ENCODE measurements at places on chromosomes 1 and 21. TPM values are rescaled to one million over a fixed set of nuclear protein-coding genes. Genes with fewer than 3 reads are reported as not detected.

DNA sequence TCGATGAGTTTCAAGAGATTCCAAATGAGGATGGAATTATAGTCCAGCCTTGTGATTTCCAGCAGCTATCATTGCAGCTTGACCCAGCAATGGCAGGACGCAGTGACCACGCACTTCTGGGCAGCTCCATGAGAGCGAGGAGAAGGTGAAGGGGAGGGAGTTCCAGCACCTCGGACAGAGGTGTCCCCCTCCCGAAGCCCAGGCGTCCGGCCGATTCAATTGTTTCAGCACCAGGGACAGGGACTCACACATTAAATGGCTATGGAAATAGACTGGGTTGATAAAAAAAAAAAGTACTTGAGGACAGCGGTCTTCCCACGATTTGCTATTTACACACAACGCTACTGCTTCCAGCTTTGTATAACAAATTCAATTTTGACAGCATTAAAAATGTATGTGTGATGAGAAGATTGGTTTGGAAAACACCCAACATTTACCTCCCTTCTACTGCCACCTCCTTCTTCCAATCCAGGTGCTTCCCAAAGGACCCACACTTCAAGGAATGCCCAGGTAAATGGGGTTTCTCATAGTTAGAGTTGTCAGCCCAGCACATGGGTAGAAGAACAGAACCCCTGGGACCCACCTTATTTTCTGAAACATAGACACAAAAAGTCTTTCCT, 71.8 kb downstream of the DISP3 start:
- no peaks in the 10 kb centered on the region for H3K4me1 ChIP-seq
- H3K27me3 ChIP-seq, result peaks cover 4% of the 10 kb centered on the region
- H3K4me3 ChIP-seq, result no peak overlapping the region
- no peaks in the 10 kb centered on the region for H3K36me3 ChIP-seq
- no peak overlapping the region for H3K27ac ChIP-seq

- H3K27ac ChIP-seq, result peak overlapping the region; percentile 5
- DNase-seq, result no peak
- no peaks in the 10 kb centered on the region for H3K4me1 ChIP-seq
- no peak overlapping the region for H3K4me3 ChIP-seq
- H3K27me3 ChIP-seq, result no peaks in the 10 kb centered on the region
These were observed 103.0 kb downstream of the NR5A2 start for GRCh38 chr1:200130552-200130951.

DNA sequence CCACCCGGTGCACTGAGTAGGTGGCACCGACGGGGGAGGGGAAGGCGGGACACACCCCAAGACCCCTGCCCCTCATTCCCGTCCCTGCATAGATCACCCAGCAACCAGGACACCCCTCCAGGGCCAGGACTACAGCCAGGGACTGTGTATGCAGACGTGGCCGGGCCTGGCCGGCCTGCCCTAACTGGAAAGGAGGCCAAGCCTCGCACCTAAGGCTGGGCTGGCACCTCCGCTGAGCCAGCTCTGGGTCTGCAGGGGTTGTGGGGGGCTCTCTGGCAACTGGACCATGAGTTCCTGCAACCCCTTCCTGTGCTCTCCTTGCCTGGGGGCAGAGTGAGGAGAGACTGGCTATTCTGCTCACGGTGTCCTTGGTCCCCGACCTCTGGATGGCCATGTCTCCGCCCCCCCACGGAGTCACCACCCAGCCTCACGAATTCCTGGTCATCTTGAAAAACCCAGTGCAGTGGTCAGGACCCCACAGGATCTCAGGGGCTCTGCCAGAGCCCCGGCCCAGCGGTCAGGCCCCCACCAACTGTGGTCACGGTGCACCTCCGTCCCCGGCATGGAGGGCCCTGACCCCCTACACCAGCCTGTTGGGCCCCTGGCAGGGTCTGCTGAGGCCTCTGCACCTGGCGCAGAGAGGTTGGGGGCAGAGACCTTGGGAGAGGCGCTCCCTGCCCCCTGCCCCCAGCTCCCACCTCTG, 1.1 kb upstream of the FNDC10 start:
- H3K4me3 ChIP-seq, result no peak overlapping the region
- H3K27ac ChIP-seq, result no peak overlapping the region
- H3K4me1 ChIP-seq, result peaks cover 5% of the 10 kb centered on the region
- no peak for DNase-seq

- peaks cover 3% of the 10 kb centered on the region for H3K4me1 ChIP-seq
- H3K27ac ChIP-seq, result peak overlapping the region; percentile 21
- no peak overlapping the region for H3K4me3 ChIP-seq
These were observed 64.1 kb downstream of the USP24 start for GRCh38 chr1:55150880-55151588.

DNA sequence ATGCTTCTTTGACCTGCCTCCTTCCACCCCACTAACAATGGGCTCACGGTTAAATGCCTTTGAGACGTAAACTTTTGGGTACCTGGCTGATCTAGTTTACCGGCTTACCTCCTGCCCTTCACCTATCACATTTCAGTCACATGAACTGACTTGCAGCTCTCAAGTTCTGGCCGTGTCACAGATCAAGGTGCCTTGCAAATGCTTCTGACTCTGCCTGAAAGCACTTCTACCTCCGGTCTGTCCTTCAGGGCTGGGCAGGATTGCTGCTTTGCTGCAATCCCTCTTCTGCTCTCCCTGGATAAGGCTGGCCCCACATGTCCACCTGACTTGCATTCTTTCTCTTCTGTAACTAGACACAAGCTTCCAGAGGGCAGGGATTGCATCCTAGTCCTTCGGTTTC, 69.0 kb downstream of the GRIK1 start:
- H3K36me3 ChIP-seq, result no peaks in the 10 kb centered on the region
- no peak for DNase-seq
- H3K4me3 ChIP-seq, result no peak overlapping the region
- H3K27ac ChIP-seq, result no peak overlapping the region

GRCh38 chr1:146039844-146040194, 18.3 kb upstream of the HJV start:
- H3K4me3 ChIP-seq, result no peak overlapping the region
- H3K4me1 ChIP-seq, result no peaks in the 10 kb centered on the region
- no peaks in the 10 kb centered on the region for H3K36me3 ChIP-seq
- DNase-seq, result peak; percentile 10

DNA sequence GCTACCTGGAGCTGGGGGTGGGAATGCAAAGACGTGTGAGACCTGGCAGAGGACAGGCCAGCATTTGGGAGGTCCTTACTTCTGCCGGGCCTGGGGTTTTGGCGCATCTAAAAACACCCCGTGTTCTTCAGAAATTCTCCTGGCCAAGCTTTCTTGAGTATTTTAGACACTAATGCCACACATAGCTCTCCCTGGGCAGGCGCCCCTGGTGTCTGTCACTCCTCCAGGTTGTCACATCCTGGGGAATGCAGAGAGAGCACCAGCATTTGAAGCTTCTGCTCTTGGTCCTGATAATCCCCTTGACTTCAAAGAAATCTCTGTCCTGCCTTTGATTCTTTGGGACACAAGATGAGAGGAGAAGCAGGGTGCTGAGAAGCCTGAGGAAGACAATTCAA, 6.0 kb downstream of the CAPN9 start:
- no peak overlapping the region for H3K27ac ChIP-seq
- H3K4me1 ChIP-seq, result peaks cover 15% of the 10 kb centered on the region
- no peak for DNase-seq
- H3K4me3 ChIP-seq, result no peak overlapping the region
- no peaks in the 10 kb centered on the region for H3K36me3 ChIP-seq

DNA sequence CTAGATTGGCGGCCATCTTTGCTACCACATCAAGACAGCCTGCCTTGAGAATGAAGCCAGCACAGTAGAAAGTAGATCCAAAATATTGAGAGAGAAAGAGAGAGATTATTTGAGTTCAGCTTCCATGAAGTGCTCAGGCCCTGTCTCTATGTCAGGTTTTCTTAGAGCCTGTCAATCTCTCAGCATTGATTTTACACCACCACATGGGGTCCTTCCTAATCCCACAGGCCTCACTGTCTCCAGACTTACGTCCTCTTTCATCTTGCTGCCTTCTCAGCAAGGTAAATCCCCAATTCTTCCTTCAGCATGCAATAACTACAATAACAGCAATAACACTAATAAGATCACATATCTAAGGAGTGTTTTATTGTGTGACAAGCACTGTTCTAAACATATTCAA, 21.0 kb downstream of the DYNLT5 start:
- no peaks in the 10 kb centered on the region for H3K36me3 ChIP-seq
- no peak for DNase-seq
- no peaks in the 10 kb centered on the region for H3K4me1 ChIP-seq
- no peaks in the 10 kb centered on the region for H3K27me3 ChIP-seq

DNA sequence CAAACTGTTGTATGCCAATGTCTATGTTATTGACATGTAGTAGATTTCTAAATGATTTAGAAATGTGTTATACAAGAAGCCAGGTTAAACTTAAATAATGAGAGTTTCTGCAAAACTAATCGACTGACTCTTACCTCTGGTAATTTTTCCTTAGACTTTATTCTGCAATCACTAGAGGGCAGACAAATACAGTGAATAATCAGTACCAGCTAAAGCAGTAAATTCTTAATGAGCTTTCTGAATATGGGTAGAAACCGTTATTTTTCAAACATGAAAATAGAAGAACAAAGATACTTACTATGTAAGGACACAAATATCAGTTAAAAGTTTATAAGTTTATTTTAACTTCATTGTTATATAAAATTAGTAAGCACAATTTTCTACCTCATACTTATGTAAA, 97.9 kb upstream of the RGS1 start:
- no peaks in the 10 kb centered on the region for H3K4me1 ChIP-seq
- no peak overlapping the region for H3K27ac ChIP-seq
- H3K4me3 ChIP-seq, result no peak overlapping the region
- peak; percentile 28 for DNase-seq

DNA sequence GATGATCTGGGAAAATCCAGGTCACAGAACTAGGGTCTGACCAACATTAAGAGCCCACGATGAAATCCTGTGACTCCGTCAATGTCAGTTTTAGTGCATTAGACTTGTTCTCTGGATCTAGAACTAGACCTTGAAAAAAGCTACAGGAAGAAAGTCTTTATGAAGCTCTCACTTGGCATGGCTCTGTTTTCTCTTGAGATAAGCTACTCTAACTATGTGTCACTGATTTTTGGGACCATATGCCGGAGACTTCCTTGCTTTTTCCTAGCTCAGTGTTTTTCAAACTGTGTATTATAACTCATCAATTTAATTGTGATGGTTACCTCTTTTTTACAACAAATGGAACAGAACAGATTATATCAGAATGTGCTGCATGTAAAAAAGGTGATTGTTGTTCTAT, 379.7 kb upstream of the DAB1 start:
- no peak overlapping the region for H3K27ac ChIP-seq
- no peak for DNase-seq
- no peaks in the 10 kb centered on the region for H3K36me3 ChIP-seq
- no peak overlapping the region for H3K4me3 ChIP-seq
- no peaks in the 10 kb centered on the region for H3K4me1 ChIP-seq
- H3K27me3 ChIP-seq, result no peaks in the 10 kb centered on the region

DNA sequence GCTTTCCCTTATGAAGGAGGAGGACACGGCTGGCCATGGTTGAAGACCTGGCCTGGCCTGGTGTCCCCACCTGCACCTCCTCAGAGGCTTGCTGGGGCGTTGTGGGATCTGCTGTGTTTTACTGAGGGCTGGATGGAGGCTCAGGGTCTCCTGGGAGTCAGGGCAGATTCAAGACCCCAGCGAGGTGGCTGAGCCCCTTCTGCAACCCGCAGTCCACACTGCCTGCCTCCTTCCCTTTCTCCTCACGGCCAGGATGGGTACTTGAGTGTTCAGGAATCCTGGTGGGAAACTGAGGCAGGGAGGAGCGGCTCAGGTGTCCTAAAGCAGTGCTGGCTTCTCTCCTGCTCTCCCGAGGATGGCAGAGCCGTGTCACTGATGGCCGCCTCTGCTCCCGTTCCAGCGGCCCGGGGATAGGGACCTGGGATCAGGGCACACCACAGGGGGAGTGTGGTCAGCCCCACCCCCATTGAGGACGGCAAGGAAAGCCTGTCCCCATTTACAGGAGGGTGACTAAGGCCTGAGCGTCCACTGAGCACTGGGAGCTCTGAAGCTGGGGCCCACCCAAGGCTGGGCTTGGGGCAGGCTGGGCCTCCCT, 47.5 kb downstream of the TRPM2 start:
- H3K27me3 ChIP-seq, result no peaks in the 10 kb centered on the region
- H3K4me1 ChIP-seq, result no peaks in the 10 kb centered on the region
- DNase-seq, result no peak
- H3K27ac ChIP-seq, result no peak overlapping the region

DNA sequence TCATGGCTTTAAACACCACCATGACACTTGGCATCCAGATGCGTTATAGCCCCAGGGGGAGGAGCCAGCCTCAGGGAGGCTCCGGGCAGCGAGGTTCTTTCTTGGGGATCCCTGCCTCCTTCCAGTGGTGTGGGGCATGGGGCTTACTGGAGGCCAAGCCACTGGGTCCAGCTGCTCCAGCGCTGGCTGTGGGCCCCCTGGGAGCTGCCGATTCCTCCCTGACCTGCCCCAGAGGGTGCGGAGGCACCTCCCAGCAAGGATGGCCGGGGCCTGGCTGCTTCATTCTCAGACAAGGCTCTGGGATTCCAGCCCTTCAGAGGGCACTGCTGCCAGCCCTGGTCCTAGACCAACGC, 159.3 kb downstream of the PEX14 start:
- no peak overlapping the region for H3K27ac ChIP-seq
- no peak for DNase-seq
- peaks cover 74% of the 10 kb centered on the region for H3K36me3 ChIP-seq
- H3K27me3 ChIP-seq, result no peaks in the 10 kb centered on the region
- H3K4me3 ChIP-seq, result no peak overlapping the region

- H3K27me3 ChIP-seq, result no peaks in the 10 kb centered on the region
- no peaks in the 10 kb centered on the region for H3K4me1 ChIP-seq
- no peaks in the 10 kb centered on the region for H3K36me3 ChIP-seq
- no peak overlapping the region for H3K4me3 ChIP-seq
These were observed 49.5 kb downstream of the SCMH1 start for GRCh38 chr1:41192456-41193178.

GRCh38 chr1:53089478-53090226, 27.6 kb downstream of the PODN start:
- H3K27me3 ChIP-seq, result no peaks in the 10 kb centered on the region
- DNase-seq, result peak; percentile 89
- H3K36me3 ChIP-seq, result peaks cover 2% of the 10 kb centered on the region
- peak overlapping the region; percentile 20 for H3K27ac ChIP-seq
- peaks cover 9% of the 10 kb centered on the region for H3K4me1 ChIP-seq

The MAP3K6 gene
- polyA plus RNA-seq, result 5.2 TPM

The PRDM16 gene
- polyA plus RNA-seq, result 10.5 TPM

The AK5 gene
- 2.6 TPM for polyA plus RNA-seq

The CLIC6 gene
- polyA plus RNA-seq, result 0.22 TPM

The TPR gene
- 58.9 TPM for polyA plus RNA-seq

The CCNL2 gene
- 224 TPM for polyA plus RNA-seq

Data from small intestine (tissue), 16 donors.